ENCODE measurements at places on chromosomes 3 and 15.
A peak's percentile ranks its signal among the peaks of the same experiment; 100 is the strongest.

DNA sequence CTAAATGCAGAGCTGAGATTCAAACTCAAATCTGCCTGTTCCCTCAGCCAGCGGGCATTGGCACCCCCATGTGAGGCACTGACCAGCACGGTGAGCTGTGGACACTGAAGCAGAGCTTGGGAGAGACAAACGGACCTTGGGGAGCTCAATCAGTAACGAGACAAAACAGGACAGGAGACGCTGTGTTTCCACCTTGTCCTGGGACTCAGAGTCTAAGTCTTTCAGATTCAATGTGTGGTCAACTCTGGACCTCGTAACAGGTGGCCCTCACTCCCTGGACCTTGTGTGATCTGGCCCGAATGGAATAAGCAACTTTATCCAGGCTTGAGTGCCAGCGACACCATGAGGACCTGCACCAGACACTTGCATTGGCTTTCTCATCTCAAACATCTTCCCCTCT lies 232.5 kb downstream of the UACA start:
- DNase-seq, result no peak

GRCh38 chr15:63191895-63192618 lies 2.7 kb downstream of the RAB8B start:
- no peak for DNase-seq

- DNase-seq, result no peak
These were observed 106.3 kb upstream of the PRICKLE2 start for GRCh38 chr3:64331605-64332004.

GRCh38 chr3:52036222-52036694 lies 20.1 kb downstream of the DUSP7 start:
- DNase-seq, result no peak

GRCh38 chr15:85840079-85840801 lies 45.5 kb upstream of the KLHL25 start:
- peak; percentile 43 for DNase-seq

- peak; percentile 45 for DNase-seq
These were observed 141.5 kb upstream of the TBL1XR1 start for GRCh38 chr3:177338697-177339219.

DNA sequence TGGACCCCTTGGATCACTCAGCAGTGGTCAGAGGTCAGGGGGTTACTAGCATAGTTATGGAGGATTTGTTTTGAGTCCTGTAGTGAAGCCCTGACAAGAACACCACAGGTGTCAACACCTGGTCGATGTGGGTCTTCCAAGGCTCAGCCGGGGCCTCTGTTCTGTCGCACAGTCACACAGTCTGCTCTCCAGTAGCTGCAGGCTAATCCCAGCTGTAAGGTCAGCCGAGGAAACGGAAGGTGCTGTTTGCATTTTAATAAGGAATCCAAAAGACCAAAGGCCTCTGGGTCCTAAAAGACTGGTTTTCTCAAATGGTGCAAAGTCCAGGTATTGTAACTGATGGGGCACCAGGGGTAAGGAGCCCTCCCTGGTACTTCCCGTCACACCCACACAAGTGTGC lies 71.7 kb downstream of the RPLP1 start:
- no peak for DNase-seq

DNA sequence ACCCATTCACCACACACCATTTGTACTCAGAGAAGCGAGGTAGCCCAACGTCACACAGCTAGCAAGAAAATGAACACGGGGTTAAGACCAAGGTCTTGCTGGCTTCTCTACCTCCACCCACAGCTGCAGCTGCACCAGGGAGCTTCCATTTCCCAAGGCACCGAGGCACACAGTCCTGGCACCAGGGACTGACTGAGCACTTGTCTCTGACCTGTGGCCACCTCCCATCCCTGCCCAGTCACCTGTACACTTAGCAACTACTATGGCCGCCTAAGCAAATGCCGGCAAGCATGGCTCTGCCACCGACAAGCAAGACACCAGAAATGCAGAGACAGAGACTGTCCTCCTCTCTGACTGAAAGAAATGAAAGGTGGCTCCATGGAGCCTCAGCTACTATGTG lies 15.3 kb downstream of the ZXDC start:
- no peak for DNase-seq

DNA sequence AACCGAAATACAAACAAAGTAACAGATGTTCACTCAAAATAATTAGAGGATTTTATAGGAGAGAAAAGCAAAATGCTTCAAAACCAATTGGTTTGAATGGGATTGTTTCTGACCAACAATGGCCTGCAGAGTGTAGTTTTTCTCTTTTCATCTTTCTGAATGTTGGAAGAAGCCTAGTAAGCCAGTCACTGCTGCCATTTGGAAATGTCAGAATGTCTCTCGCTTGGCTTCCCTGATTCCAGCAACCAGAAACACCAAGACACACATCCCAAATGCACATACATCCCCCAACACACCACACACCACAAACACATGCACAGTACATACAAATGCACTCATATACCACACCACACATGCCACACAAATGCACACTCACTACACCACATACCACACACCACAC lies 403.4 kb downstream of the OCA2 start:
- no peak for DNase-seq
